ENCODE measurements at places on chromosomes 13 and 19.

GRCh38 chr13:101523154-101524131 lies 71.0 kb downstream of the ITGBL1 start:
- H3K27ac ChIP-seq = no peak overlapping the region
- H3K36me3 ChIP-seq = no peaks in the 10 kb centered on the region
- no peaks in the 10 kb centered on the region for H3K27me3 ChIP-seq
- H3K4me3 ChIP-seq = no peak overlapping the region

GRCh38 chr13:113860051-113860664 lies 3.7 kb downstream of the GAS6 start:
- H3K4me1 ChIP-seq = no peaks in the 10 kb centered on the region
- ATAC-seq = no peak
- no peaks in the 10 kb centered on the region for H3K27me3 ChIP-seq
- peaks cover 11% of the 10 kb centered on the region for H3K36me3 ChIP-seq
- no peak overlapping the region for H3K4me3 ChIP-seq
- peak overlapping the region; percentile 98 for H3K27ac ChIP-seq

DNA sequence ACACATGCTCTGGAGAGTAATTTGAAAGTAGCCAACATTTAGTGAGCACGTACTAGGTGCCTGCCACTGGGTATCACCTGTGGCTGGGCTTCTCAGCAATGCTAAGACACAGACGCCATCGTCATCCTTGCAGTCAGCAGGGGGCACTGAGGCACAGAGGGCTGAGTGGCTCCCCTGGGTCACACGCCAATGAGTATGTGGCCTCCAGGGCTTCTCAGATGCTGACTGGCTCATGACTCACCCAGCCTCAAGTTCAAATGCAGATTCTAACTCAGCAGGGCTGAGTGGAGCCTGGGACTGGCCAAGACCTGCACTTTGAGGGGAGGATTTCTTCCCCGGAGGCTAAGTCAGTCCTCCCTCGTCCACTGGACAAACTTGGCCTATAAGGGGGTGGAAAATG lies 115.1 kb upstream of the CACNA1A start:
- H3K4me1 ChIP-seq = no peaks in the 10 kb centered on the region
- no peak overlapping the region for H3K27ac ChIP-seq
- no peaks in the 10 kb centered on the region for H3K36me3 ChIP-seq
- ATAC-seq = no peak

DNA sequence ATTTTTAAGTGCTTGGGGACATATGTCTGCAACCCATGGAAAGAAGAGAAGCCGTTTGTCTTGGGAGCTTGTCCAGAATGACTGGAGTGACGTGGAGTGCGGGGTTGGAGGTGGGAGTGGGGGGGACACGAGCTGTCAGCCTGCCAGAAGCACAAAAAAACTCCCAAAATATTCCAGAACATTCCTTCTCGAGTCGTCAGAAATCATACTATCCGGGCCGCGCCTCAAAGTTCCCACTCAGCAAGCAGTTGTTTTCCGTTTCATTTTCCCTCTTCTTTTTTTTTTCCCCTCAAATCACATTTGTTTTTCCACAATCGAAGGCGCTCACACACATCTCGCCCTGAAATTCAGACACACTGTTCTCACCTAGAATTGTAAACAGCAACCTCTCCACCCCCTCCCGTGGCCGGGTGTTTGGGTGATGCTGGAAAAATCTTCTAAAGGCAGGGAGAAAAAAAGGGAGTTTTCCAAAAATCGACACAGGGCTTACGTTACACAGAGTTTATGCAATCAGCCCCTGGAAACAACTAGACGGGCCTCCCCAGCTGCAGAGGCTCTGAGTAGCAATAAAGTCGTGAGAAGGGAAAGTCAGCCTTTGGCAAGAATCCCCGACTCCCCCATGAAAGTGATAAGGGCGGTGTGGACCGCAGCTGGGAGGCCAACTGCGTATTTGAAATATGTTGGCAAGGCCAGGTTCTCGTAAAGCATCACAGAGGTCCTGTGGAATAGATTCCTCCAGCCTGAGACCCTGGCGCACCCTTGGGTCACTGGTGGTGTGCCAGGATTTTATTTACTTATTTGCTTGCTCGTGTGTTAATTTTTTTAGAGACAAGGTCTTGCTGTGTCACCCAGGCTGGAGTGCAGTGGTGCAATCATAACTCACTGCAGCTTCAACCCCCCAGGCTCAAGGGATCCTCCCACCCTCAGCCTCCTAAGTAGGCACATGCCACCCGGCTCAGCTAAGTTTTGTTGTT lies 31.2 kb upstream of the KLF2 start:
- peak overlapping the region; percentile 37 for H3K4me3 ChIP-seq
- ATAC-seq = peak; percentile 90
- H3K4me1 ChIP-seq = peaks cover 5% of the 10 kb centered on the region
- no peaks in the 10 kb centered on the region for H3K36me3 ChIP-seq

- ATAC-seq = no peak
- H3K27me3 ChIP-seq = peaks cover 38% of the 10 kb centered on the region
These were observed 25.2 kb downstream of the IGFL1 start for GRCh38 chr19:46254776-46255175.

DNA sequence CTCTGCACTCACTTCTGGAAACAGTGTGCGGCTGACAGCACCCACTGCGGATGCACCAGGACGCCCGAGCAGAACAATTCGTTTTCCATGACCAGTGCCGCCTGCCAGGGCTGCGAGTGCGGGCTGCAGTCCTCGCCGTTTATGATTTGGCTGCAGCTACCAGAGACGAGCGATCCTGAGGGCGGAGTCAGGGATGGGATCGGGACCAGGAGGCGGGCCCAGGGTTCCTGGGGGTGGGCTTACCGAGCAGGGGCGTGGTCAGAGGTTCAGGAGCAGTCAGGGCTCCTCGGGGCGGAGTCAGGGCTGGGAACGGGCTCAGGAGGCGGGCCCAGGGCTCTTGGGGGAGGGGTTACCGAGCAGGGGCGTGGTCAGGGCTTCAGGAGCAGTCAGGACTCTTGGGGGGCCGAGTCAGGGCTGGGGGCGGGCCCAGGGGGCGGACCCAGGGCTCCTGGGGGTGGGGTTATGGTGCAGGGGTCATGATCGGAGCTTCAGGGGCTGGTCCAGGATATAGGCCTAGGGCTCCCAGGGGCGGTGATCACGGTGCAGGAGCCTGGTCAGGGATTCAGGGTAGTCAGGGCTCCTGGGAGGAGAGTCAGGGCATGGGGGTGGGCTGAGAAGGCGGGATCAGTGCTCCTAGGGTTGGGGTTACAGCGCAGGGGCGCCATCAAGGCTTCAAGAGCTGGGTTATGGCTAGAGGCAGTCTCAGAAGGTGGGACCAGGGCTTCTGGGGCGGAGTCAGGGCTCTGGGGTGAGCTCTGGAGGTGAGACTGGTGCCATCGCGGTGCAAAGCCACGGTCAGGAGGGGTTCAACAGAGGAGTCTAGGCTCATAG lies 1.7 kb downstream of the KLK4 start:
- H3K27me3 ChIP-seq = peaks cover 91% of the 10 kb centered on the region
- H3K4me1 ChIP-seq = peaks cover 8% of the 10 kb centered on the region
- no peaks in the 10 kb centered on the region for H3K36me3 ChIP-seq
- no peak for ATAC-seq
- no peak overlapping the region for H3K4me3 ChIP-seq
- H3K27ac ChIP-seq = no peak overlapping the region

GRCh38 chr13:19587635-19588300 lies 26.4 kb upstream of the TPTE2 start:
- H3K27me3 ChIP-seq = peaks cover 9% of the 10 kb centered on the region
- ATAC-seq = no peak
- no peak overlapping the region for H3K27ac ChIP-seq
- H3K36me3 ChIP-seq = no peaks in the 10 kb centered on the region

DNA sequence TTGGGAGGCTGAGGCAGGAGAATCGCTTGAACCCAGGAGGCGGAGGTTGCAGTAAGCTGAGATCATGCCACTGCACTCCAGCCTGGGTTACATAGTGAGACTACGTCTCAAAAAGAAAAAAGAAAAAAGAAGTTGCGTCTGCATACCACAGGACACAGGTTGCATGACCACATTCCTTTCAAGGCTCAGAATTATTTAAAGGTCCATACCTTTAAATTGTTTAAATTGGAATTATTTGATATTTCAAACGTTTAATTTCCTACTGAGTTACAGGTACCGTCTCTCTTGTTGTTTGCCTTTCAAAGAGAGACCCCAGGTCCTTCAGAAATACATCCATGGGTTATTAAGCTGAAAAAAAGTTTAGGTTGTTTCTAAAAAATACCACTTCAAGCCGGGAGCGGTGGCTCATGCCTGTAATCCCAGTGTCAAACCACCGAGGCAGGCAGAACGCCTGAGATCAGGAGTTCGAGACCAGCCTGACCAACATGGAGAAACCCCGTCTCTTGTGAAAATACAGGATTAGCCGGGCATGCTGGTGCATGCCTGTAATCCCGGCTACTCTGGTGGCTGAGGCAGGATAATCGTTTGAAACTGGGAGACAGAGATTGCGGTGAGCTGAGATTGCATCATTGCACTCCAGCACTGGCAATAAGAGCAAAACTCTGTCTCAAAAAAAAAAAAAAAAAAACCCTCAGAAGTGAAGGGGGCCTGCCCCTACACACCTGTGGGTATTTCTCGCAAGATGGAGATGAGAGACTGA lies 18.6 kb downstream of the ZNF816 start:
- H3K4me3 ChIP-seq = no peak overlapping the region
- peaks cover 21% of the 10 kb centered on the region for H3K4me1 ChIP-seq
- ATAC-seq = no peak
- peaks cover 7% of the 10 kb centered on the region for H3K27me3 ChIP-seq

GRCh38 chr13:90416519-90416918 lies 931.0 kb upstream of the MIR17HG start:
- no peak overlapping the region for H3K4me3 ChIP-seq
- H3K27me3 ChIP-seq = no peaks in the 10 kb centered on the region
- no peak for ATAC-seq
- no peak overlapping the region for H3K27ac ChIP-seq
- no peaks in the 10 kb centered on the region for H3K4me1 ChIP-seq
- H3K36me3 ChIP-seq = no peaks in the 10 kb centered on the region

- H3K4me3 ChIP-seq = no peak overlapping the region
- no peaks in the 10 kb centered on the region for H3K27me3 ChIP-seq
- ATAC-seq = peak; percentile 26
- no peaks in the 10 kb centered on the region for H3K4me1 ChIP-seq
- no peaks in the 10 kb centered on the region for H3K36me3 ChIP-seq
These were observed 9.5 kb downstream of the B3GLCT start for GRCh38 chr13:31209172-31209840.

- no peak overlapping the region for H3K4me3 ChIP-seq
- peaks cover 39% of the 10 kb centered on the region for H3K27me3 ChIP-seq
- no peaks in the 10 kb centered on the region for H3K36me3 ChIP-seq
- peaks cover 15% of the 10 kb centered on the region for H3K4me1 ChIP-seq
These were observed 12.3 kb upstream of the MCF2L start for GRCh38 chr13:112956571-112957294.

- no peaks in the 10 kb centered on the region for H3K4me1 ChIP-seq
- no peak overlapping the region for H3K27ac ChIP-seq
- ATAC-seq = no peak
These were observed 243.2 kb downstream of the COL4A1 start for GRCh38 chr13:110063490-110064421.
